C1 segment of cervical spinal cord (tissue), 14 donors: ENCODE measurements at places on chromosomes 16 and 17.

DNA sequence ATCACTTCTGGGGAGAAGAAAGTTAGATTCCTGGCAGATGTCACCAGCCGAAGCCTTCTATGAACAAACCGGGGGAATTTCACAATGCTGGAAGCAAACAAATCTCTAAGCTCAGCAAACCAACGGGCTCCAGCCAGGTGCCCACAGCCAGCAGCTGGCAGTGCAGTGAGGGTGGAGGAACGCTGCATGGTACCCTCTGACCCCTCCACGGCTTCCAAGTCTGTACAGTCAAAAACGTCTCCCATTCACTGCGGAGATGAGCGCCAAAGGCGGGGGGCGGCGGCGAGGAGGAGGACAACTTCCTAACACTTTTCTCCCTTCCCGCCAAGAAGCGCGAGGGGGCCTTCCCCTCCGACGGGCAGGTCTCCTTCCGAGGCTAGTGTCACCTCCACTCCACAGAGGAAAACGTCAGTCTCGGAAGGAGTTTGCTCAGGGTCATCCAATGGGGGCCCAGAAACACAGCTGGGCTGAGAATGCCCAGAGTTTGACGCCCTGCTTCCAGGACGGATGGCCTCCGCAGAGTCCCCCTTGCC, 924 bp downstream of the ZNF598 start:
- DNase-seq = no peak

DNA sequence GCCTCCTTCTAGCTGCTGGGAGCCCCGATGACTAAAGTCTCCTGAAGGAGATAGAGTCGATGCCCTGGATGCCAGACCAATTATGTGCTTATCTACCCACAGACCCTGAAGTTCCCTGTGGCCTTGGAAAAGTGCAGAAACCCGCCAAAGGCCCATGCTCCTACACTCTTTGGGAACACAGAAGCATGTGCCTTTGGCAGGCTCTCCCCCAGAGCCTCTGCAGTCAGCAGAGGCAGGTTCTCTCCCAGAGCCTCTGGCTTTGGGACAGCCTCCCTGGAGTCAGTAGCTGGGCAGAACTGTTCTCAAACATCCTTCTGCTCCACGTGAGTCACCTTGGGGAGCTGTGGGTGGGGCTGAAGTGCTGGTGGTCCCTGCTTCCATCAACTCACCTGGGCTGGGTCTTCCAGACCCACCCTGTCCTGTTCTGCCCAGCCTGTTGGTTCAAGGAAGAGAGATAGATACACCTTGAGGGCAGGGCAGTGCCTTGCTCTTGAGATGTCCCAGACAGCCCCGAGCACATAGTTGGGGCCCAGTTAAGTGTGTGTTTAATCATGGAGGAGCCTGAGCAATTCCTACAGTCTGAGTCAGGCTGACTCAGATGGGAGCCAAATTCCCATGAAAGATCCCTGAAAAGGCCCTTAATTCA, 3.2 kb upstream of the CDK5RAP3 start:
- DNase-seq = no peak

- DNase-seq = no peak
Measured at GRCh38 chr17:7279448-7279847, 2.1 kb upstream of the SLC2A4 start.

GRCh38 chr16:66245072-66245471, 121.4 kb upstream of the CDH5 start:
- DNase-seq = no peak
